ENCODE measurements at places on chromosomes 2 and 18.

DNA sequence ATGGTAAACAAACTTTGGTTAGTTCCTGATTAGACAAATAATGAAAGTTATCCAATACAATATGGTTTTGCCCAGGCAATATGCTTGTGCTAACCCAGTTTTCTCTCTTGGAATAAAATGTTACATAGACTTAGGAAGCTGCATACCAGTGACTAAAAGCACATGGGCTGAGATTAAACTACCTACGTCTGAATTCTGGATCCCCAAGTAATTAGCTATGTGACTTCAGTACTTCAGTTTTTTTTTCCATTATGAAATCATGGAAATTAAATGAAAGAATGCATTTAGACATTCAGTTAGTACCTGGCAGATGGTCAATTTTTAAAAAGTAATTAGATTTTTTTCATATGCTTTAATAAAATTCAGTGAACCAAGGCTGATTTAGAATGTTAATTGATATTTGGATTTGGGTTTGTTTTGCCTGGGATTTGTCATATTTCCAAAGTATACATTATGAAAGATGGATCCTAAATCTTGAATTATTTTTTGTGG, 213.9 kb downstream of the PTH2R start:
- no peak for DNase-seq

DNA sequence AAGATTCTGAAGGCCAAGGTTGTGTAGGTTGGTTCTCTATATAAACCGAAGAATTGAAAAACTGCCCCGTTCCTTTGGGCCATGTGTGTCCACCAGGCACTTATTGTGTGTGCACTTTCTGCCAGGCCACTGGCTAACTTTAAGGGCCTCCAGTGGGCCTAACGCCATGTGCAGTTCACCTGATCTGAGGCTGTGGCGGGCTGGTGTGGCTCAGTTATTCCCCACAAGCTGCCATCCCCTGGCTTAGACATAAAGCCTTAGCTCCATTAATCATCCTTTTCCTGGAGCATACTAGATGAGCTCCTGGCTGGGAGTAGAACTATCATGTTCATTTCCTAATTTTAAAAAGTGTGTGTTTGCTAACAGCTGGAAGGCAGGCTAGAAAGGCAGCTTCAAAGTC, 304.1 kb upstream of the TNP1 start:
- no peak for DNase-seq

GRCh38 chr2:23327416-23327815, 57.6 kb upstream of the KLHL29 start:
- DNase-seq, result no peak

DNA sequence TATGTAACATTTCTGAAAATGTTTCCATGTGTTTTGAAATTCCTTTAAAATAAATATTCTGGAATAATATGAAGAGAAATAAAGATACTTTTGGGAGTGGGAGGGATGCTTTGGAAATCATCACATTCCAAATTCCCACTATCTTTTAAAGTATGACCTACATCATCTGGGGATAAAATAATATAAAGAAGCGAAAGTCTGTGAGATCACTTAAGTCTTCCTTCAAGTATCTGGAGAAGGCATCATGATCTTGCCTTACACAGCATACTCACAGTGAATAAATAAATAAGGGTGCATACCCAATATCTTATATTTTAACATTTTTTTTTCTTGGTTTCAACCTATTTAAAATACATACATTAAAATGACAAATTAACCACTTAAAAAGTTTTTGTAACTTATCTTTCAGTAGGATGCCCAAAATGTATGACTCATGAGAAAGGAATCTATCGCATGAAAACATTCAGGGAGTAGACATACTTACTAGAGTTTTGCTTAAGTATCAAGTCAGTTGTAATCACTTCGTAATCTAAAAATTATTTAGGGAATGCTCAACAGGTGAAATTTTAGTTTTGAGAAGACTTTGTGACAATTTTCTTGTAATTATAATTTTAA, 248.3 kb upstream of the COL3A1 start:
- DNase-seq, result no peak

- no peak for DNase-seq
Observed at GRCh38 chr2:218827701-218828476, 3.7 kb downstream of the PRKAG3 start.
